ENCODE measurements at places on chromosomes 12 and 14. TPM values are rescaled to one million over a fixed set of nuclear protein-coding genes. Genes with fewer than 3 reads are reported as not detected.

GRCh38 chr12:3173912-3174311 is 96.7 kb downstream of the TSPAN9 start:
- DNase-seq, result no peak

- DNase-seq, result peak; percentile 72
These were observed at the start of gene TM9SF1 for GRCh38 chr14:24195186-24196070. TSS of gene TM9SF1 (minus strand) at chr14:24195441. CDS start at chr14:24195019, 422 bp downstream.

GRCh38 chr14:94088516-94088915 is 7.4 kb downstream of the IFI27L1 start:
- no peak for DNase-seq

- no peak for DNase-seq
These were observed 26.4 kb downstream of the TESPA1 start for GRCh38 chr12:54958048-54958658.

GRCh38 chr12:48866052-48866711 is 512 bp upstream of the RND1 start:
- no peak for DNase-seq

DNA sequence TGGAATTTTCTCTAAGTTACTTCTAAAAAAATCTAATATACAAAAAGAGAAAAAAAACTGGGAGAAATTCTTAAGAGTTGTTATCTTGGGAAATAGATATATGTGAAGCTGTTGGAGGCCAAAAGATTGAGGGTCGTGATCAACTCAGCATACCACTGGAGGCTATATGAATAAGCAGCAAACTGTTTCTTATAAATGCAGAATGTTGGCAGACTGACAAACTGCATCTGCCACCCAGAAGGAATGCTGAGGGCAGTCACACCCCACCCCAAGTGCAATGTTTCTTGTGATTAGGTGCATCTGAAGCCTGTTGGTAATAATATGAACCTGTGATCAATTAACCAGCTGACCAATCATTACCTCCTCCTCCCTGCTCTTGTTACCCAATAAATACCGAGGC is 818.6 kb upstream of the MGAT4C start:
- no peak for DNase-seq

DNA sequence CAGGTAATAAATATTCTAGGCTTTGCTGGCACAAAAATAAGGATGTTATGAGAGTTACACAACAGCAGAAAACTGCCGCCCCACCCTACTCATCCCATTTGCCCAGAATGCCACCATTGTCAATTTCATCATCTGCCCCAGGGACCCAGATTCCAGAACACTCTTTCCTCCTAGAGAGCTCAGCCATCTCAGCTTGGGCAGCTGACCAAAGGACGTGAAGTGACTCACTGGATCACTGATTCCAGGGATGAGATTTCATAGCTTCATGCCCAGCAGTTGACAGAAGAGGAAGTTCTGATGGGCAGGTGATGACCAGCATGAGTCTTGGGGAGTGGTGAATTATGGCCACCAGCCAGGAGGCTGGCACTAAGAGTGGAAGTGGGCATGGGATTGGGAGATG is 450.3 kb downstream of the RMST start:
- DNase-seq, result no peak

DNA sequence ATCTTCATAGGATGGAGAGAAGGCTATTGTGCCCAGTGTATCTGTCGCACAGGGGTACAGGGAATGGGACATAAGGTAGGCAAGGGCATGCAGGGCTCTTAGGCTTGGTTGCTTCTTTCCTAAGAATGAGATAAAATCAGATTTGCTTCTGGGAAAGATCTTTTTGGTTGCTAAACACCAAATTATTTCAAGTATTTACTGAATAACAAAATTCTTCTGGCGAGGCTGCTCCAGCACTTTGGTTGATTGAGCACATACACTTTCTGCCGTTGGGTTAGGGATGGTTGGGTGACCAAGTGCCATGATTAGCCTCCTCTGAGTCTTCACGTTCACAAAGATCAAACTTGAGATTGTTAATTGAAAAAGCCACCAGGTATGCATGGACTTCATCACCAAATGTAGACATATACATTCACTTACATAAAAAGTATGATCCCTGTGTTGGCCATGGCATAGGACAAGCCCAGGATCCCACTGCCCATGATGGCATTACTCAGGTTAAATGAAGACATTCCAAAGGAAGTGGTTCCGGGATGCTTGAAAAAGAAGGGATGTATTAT is 38.2 kb downstream of the SLC38A4 start:
- DNase-seq, result no peak

GRCh38 chr12:114425031-114425626 is 19.2 kb upstream of the TBX5 start:
- no peak for DNase-seq

DNA sequence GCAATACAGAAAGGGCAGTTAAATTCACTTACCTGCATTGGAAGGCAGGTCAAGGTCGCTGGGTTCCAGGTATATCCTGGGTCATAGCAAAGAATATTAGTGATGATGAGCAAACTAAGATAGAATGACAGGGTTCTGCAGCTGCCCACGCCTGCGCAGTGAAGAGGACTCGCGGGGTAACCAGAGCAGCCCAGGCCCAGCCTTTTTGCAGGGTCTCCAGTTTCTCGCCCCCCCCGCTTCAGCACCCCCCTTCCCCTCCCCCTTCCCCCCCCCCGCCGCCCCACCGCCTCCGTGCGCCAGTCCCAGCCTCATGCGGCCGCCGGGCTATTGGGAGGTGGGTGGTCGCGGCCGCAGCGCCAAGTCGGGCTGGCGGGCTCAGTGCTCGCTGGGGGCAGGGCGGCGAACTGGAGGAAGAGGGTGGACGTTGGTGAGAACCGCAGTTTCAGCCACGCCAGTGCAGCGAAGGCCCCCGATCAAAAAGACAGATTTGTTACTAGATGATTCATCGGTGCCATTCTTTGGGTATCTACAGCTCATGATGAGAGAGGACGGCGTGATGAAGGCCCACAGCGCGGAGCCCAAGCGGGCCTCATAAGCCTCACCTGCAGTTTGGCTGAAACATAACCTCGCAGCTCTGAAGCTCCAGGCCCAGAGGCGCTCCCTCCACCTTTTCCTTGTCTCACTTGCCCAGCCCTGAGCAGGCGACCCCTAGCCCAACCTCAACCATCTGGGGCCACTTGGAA is 20.2 kb downstream of the SLC2A3 start:
- DNase-seq, result no peak

DNA sequence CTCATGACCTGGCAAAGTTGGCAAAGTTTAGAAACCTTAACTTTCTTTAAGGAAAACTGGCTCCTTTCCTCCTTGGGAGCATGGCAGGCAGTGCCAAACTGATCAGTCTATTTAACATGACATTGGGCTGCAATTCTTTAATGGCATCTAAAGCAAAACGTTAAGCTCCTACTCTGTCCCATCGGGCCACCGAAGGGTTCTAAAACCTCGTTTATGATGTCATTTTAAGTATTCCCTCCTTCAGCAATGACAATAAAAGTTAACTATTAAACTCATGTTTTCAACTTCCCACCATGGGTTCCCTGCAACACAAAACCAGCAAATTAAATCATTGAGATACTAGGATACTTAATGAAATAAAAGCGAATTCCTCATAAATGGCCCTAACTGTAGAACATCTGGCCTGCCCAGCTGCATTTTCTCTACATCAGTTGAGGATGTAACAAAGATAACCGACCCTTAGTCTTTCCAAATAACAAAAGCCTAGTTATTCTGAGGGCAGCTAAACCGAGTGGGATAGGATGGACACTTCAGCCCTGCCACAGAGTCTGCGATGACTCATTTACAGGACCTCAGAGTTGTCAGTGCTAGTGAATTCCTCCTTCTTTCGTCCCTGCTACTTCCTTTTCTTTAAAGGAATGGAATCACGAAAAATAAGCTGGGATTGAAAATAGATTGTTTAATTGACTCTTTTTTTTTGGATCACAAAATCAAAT is 34.5 kb upstream of the RIC8B start:
- no peak for DNase-seq

DNA sequence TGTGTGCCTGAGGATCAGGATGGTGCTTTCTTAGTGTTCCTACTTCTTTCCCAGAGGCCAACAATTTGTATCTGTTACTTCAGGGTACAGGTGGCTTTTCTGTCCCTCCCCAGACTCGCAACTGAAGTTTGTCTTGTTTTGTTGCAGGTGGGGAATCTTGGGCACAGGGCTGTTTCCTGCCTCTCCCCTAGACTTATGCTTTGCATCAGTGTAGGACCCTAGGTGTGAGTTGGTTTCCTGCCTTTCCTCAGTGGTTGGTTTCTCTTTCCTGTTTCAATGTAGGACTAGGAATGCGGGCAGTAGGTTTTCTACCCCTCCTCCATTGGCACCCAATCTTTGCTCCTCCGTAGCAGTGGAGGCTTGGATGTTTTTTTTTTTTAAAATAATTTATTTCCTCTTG is 87.0 kb downstream of the TRMT5 start:
- no peak for DNase-seq

GRCh38 chr14:31935391-31935790 is 141.7 kb upstream of the ARHGAP5 start:
- DNase-seq, result no peak

DNA sequence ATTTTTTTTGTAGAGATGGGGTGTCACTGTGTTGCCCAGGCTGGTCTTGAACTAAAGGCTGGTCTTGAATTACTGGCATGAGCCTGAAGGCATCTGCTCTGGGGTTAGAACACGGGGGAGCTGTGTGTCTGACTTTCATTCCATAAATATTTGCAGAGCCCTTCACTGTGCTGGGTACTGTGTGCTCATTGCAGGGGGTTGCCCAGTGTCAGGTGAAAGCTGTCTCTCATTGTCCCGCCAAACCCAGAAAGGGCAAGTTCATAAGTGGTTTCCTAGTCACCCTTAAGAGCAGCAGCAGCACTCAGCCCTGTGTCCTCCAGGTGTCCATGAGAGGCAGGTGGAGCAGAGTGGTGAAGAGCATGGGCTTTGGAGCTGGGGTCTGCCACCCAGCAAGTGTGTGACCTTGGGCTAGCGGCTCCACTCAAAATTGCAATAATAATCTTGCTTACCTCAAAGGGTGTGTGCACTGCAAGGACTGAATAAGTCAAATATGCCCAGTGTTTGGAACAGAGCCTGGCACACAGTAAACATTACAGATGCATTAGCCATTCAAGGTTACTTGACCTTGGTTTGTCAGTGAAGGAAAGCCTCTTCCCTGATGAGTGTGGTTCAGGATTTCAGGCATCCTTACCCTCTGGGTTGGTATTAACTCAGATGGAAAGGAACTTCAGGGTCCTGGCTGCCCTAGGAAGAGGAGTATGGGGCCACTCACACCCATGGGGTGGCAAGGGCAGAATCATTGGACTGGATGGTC is 4.4 kb upstream of the SMIM41 start:
- DNase-seq, result no peak

The CCDC77 gene
- 7.5 TPM for total RNA-seq

The COX8C gene
- not detected for total RNA-seq

The ACTR6 gene
- total RNA-seq, result 33.5 TPM

The DDHD1 gene
- 25.2 TPM for total RNA-seq

The FAM90A1 gene
- not detected for total RNA-seq

The SDSL gene
- total RNA-seq, result 4.8 TPM

The FITM1 gene
- 1.6 TPM for total RNA-seq

The COCH gene
- total RNA-seq, result 3.5 TPM

Data from breast epithelium (tissue), 4 donors.